Natural killer cell treated with Interleukin-12 subunit alpha and Interleukin-12 subunit beta and Interleukin-15 and Interleukin-18, amount 100 ng/mL, for 72 hours (primary cell): ENCODE measurements at places on chromosomes 6 and 20.
A peak's percentile ranks its signal among the peaks of the same experiment; 100 is the strongest.

GRCh38 chr6:166597711-166598440, 11.4 kb upstream of the RAMACL start:
- DNase-seq = no peak

DNA sequence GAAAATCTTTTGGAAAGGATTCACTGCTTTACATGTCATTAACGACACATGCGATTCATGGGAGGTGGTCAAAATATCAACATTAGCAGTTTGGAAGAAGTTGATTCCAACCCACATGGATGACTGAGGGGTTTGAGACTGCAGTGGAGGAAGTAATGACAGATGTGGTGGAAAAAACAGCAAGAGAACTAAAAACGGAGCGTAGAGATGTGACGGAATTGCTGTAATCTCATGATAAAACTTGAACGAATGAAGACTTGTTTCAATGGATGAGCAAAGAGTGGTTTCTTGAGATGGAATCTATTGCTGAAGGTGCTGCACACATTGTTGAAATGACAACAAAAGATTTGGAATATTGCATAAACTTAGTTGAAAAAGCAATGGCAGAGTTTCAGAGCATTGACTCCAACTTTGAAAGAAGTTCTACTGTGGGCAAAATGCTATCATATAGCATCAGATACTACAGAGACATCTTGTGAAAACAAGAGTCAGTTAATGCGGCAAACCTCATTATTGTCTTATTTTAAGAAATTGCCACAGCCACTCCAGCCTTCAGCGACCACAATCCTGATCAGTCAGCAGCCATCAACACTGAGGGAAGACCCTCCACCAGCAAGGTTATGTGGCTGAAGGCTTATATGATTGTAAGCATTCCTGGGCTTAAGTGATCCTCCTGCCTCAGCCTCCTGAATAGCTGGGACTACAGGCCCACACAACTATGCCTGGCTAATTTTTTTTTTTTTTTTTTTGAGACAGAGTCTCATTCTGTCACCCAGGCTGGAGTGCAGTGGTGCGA, 19.2 kb downstream of the SRSF3 start:
- no peak for DNase-seq

DNA sequence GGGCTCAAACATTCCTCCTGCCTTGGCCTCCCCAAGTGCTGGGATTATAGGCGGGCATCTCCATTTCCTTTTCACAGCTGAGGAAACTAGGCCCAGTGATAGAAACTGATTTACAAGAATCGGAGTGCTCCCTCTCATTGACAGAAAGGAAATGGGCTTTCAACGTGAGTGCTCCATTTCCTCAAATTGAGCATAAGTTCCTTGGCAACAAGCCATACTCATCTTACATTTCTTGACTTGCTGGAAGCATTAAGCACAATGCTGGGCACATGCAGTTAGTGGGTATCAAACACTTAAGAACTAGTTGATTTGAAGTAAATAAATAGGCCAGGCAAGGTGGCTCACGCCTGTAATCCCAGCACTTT, 54.7 kb downstream of the FGD2 start:
- DNase-seq = peak; percentile 8

- no peak for DNase-seq
Observed at GRCh38 chr6:87350516-87350915, 5.9 kb downstream of the C6orf163 start.

DNA sequence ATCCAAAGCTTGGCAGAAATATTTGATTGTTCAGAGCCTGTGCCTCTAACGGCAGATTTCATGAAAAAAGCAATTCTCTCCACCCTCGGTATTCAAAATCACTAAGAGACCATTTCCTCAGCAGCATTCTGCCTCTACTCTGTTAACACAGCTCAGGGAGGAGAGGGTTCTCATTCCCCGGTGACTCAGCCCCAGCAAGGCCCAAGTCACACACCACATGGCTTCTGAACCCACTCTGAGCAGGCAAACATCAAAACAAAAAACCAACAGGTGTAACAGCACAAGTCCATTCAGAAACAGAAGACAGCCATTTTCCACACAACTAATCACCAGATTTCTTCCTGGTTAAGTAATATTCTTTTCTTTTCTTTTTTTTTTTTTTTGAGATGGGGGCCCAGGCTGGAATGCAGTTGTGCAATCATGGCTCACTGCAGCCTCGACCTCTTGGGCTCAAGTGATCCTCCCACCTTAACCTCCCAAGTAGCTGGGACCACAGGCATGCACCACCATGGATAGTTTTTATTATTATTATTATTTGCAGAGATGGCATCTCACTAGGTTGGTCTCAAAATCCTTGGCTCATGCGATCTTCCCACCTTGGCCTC, 55.4 kb downstream of the GFOD1 start:
- DNase-seq = no peak

DNA sequence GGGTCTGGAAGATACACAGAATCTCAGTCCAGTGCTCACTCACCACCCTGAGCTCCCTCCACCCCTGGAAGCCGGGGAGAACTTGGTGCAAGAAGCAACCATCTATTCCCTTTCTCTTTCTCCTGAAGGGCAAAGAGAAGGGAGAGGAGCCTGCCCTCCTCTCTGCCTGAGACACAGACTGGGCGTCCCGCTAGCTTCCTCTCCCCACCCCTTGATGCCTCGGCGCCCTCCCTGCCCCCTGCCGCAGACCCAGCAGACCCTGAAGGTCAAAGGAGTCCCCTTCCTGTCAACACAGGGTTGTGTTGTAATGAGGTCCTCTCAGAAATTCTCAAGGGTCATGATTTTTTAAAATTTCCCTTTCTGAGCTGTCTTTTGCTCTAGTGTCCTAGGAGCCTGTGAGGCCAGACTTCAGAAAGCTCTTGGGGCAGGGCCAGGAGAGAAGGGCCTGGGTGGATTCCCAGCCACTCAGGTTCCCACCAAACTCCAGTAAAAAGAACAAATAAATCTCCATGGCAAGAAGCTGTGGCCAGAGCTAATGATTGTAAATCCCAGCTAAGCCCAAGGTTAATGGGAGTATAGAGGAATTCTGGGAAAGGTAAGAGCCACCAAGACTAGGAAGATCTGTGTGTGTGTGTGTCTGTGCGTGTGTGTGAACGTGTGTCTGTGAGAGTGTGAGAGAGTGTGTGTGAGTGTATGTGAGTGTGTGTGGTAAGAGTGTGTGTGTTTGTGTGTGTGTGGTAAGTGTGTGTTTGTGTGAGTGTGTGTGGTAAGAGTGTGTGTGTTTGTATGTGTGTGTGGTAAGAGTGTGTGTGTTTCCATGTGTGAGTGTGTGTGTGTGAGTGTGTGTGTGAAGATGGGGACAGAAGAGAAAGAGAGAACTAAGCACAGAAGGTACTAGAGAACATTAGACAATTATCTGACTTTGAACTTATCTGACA, 1.1 kb upstream of the JPH2 start:
- DNase-seq = no peak

GRCh38 chr6:45699663-45700062, 316.0 kb downstream of the CLIC5 start:
- no peak for DNase-seq

- DNase-seq = no peak
Observed at GRCh38 chr6:110662490-110663211, 152.6 kb downstream of the CDK19 start.

DNA sequence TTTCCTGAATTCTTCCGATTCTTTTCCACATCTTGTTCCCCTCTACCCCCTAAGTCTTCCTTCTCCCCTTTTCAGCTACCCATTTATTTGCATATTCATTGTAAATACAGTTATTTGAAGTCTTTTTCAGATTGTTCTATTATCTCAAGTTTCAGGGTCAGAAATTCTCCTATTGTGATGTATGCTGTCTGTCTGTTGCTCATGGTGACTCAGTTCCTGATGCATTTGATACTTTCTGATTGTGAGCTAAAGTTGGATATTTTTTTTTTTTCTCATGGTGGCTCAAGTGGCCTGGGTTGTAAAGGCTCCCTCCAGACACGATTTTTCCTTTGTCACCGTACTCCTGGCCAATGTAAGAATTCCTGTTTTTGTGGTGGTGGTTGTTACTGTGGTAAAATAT, 4.9 kb upstream of the PI16 start:
- no peak for DNase-seq

- no peak for DNase-seq
Observed at GRCh38 chr6:447381-448165, 56.0 kb downstream of the IRF4 start.

DNA sequence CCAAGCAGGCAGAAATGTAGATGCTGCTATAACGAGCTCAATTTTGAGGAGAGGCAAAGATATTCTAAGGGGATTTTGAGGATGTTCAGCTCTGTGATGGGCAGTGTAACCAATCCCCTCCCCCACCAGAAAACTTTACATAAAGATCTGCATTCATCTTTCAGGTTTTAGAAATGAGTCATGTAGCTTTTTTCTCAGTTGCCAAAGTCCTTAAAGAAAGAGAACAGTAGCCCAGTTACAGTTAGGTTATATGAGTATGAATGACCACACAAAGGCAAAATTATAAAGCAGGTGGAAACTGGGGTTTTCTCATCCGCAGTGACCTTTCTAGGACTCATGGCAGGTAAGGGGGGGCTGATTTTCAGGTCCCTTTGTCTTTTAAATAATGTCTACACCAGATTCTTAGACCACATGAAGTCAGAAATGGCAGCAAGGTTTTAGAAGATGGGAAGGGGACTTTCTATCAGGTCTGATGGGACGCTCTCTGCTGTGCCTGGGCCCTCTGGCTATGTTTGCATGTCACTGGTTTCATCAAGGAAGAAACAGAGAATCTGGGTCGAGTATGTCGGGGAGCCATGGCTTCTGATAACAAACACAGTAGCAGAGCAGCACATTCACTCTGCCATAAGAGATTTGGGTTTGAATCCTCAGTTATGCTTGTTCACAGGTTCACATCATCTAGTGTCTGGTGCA, 94.7 kb downstream of the CLIC5 start:
- DNase-seq = no peak

DNA sequence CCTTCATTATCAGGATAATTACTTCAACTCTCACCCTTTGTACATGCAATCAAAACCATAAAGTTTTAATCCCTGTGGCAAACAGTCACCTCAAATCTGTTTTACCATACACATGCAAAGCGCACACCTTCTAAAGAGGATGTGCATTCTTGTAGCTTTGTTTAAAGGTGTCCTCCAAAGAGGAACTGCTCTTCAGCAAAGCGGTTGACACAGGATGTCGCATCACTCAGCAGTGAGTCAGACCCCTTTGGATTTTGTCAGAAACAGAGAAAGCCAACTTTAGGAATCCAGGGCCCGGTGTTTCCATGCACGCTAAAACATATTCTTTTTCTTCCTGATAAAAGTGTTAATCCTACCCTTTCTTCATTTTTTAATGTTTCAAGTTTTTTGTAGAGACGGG, 268.3 kb upstream of the ARID1B start:
- no peak for DNase-seq

DNA sequence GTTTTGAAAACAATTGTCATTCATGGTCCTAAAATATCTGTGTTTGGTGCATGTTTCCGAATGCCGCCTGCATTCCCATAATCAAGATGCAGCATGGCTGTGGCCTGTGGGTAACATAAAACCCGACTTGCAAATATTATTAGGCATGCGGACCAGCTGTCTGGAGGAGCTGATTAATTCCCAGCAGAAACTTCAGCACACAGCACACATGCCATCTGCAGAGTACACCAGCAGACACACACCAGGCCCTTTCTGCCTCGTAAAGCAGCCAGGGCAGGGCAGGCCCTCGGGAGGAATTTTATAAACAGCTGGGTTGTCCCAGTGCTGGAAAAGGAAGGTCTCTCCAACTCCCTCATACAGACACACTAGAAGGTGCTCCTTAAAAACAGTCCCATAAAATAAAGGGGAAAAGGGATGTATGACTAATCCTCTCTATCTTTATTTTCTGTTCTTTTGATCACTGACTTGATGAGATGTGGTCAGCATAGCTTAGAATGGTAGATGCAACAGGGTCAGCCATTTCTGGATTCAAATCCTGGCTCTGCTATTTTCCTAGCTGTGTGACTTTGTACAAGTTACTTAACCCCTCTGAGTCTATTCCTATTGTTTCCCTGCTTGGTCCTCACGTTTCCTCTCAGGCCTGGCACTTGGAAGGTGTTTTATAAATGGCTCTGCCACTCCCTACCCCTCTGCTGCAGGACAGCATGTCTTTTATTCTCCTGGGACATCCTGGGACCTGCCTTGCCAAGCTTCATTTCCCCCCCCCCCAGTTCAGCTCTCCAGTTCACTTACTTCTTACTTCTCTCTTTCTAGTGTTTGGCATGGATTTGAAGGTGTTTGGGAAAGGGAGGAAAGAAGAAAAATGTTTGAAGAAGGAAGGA, 85.9 kb upstream of the TRAF3IP2 start:
- DNase-seq = no peak

- no peak for DNase-seq
Observed at GRCh38 chr20:52103913-52104545, 87.5 kb downstream of the ZFP64 start.

GRCh38 chr6:167679122-167679736, 147.5 kb upstream of the AFDN start:
- DNase-seq = no peak

DNA sequence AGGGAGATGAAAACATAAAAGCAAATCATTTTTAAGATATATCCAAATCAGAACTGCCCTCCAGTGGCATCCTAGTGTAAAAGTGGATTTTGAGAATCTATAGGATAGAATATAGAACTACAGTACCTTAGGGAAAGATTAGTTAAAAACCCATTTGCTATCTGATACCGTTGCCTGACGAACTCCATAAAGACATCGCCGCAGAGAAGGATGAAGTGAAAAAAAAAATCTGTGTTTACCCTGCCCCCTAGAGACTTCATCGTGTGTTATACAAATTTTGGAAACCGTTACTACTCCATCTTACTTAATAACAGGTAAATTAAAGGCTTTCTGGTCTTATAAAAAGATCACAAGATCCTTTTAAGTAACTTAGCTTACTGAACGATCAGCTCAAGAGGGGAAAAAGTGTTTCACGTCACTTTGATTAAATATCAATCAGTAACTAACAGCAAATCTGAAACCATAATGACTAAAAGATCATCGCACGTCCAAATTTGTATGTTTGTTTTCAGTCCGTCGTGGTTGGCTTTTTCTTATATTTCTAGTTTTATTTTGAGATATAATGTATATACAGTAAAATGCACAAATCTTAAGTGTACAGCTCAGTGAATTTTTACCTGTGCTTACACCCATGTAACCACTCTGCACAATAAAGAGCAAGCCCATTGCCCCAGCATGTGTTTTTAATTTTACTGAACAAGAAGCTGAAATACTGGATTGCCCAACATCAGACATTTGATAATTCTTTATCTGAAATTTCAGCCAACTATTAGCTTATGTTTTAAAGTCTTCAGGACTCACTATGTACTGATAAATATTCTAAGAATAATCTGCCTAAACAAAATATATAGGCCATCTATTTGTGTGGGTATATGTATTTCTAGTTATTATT, 881 bp upstream of the MCM3 start:
- DNase-seq = no peak

GRCh38 chr6:166166314-166167257, 1.1 kb downstream of the TBXT start:
- DNase-seq = no peak

- DNase-seq = no peak
Observed at GRCh38 chr6:79750806-79751205, 119.7 kb downstream of the SH3BGRL2 start.

GRCh38 chr6:170429450-170429849, 122.9 kb downstream of the FAM120B start:
- no peak for DNase-seq
